ENCODE measurements at places on chromosomes 11 and 22.

DNA sequence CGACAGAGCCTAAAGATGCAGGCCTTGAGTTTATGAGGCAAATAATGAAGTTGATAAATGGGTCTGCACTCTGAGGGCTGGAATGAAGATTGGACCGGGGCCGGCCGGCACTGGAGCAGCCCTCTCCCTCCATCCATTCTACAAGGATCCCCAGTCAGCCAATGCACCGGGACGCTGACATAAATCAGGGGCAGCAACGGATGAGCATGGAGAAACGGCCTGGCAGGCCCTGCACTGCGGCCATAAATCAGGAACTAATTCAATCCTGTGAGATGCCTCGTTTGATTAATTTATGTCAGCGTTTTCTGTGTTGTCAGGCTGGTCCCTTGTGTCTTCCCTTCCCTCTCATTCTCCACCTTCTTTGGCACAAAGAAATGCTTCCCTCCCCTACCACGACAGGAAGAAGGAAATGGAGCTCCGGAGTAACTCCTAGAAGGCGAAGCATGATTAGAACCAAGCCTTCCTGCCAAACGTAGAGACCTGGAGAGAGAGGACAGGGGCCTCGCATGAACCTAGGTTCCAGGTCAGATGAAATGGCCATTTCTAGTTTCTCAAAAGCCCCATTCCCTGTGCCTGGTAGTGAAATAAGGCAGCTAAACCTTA is 358.4 kb downstream of the OPCML start:
- no peak for DNase-seq

DNA sequence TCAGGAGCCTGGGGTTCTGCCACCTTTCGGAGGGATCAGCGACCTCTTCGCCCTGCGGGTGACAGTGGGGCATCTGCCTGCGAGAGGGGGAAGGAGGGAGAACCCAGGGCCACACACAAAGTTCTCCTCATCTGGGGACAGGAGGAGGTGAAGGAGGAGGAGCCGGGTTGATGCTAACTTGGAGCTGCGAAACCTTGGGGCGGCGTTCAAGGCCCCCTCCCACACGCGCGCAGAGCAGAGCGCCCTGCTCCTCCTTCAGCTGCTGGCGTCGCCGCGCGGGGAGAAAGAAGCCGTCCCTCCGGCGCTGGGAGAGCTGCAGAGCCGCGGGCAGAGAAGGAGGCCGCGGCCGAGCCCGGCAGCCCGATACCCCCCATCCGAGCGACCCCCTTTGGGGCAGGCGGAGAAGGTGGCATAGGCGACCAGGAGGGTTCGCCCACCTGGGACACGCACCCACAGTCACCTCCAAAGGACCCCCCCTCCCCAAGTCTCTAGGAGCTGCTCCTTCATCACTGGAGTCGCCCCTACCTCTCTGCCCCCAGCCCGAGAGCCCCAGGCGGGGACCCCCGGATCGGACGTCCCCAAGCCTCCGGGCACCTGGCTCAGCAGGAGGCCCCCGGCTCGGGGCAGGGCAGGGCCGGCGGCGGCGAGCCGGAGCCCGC is at the start of gene RASD2:
Gene RASD2, plus strand, starts transcription at position 237 of the 659 bp plus-strand sequence. CDS start 5,979 bp downstream, outside the sequence.
- peak; percentile 30 for DNase-seq

DNA sequence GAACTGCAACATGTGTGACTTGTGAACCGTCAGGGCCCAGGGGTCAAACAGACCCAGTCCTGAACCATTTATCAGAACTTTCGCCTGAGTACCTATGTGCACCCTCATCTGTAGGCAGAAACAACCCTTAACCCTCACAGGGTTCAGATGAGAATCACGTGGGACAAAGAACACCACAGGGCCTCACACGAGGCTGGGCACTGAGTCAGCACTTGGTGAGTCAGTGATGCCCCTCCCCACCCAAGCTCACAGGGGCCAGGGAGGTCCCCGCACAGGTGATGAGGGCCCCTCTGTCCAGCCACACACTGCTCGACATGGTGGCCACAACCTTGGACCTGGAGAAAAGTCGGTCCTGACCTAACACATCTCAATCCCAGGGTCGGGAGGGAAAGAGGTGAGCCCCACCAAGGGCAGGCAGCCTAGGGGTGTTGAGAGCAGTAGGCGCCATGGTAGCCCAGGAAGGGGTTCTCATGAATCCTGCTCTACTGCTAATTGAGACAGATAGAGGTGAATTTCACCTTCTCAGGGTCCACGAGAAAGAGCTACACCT is 176.4 kb downstream of the SHANK2 start:
- no peak for DNase-seq

GRCh38 chr11:123597859-123598258 is 56.6 kb downstream of the SCN3B start:
- DNase-seq, result no peak

DNA sequence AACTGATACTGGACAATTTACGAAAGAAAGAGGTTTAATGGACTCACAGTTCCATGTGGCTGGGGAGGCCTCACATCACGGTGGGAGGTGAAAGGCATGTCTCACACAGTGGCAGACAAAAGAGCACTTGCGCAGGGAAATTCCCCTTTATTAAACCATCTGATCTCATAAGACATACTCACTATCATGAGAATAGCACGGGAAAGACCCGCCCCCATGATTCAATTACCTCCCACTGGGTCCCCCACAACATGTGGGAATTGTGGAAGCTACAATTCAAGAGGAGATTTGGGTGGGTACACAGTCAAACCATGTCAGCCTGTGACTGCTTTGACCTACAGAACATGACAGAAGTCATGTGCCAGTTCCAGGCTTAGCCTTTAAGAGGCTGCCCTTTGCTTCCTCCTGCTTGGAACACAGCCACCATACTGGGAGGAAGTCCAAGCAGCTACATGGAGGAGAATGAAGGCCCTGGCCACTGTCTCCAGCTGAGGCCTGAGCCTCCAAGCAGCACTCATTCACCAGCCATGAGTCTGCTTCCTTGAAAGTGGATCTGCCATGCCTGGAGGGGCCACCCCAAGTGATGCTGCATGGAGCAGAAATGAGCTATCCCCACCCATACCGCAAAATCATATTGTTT is 10.9 kb upstream of the GAL start:
- no peak for DNase-seq

GRCh38 chr11:123249354-123249753 is 54.3 kb upstream of the CLMP start:
- DNase-seq, result no peak

DNA sequence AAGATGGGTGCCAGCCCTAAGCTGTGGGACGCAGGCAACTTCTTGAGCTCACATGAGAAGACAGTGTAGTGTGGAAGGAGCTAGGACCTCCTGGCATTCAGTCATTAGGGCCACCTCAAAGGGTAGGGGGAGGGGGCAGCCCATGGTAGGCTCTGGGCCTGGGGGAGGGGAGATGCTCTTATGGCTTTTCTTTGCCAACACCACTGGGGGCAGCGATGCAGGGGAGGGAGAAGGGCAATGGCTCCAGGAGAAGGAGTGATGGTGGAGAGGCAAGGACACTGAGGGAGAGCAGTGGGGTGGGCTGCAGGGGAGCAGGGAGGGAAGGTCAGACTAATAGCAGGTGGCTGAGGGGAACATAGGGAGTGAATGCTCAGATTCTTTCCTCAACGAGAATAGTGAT is 63.3 kb upstream of the SUSD2 start:
- DNase-seq, result no peak

- no peak for DNase-seq
Measured at GRCh38 chr11:131518305-131518838, 148.0 kb downstream of the NTM start.

DNA sequence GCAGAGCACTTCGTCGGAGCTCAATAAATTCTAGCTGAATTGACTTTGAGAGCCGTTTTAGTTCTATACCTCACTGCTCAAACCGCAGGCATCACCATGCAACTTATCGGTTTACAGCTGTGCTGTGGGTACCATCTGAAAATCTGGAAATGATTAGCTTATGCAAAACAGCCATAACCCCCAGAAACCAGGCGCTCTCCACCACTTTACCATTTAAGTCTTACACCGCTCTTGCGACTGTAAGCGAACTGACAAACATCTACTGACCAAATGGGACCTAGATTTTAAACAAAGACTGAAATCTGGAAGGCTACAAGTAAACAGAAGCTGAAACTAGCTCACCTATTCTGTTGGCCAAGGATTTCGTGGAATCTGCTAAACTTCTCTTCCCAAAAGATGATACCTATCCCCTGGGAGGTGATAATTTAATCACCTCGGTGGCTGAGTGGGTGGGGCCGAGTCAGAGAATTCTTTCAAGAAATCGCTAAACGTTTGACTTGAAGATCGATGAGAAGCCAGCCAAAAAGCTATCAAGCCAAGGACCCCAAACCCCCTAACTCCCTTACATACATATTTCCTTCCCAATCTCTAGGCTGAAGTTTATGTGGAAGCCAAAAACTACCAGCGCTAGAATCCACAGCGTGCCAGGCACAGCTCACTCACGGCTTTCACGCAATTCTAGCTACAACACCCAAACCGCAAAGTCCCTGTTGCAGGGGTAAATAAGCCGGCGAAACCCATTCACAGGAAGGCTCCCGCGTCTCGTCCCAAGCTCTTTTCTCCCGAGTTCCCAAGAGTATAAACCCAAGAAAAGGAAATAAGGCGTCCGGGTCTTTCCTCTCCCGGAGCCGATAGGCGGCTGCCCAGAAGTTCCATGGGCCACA is 644 bp downstream of the SPTY2D1 start:
- DNase-seq, result no peak

All from kidney glomerular epithelial cell (primary cell).